Activated CD4-positive, alpha-beta T cell treated with anti-CD3 and anti-CD28 coated beads, Interleukin-2, Interleukin-6, amounts not matched to agents 100 ng/mL and 50 ng/mL, durations not matched to agents 16 hours and 8 hours (primary cell): ENCODE measurements at places on chromosomes 12 and 14.
A peak's percentile ranks its signal among the peaks of the same experiment; 100 is the strongest.

DNA sequence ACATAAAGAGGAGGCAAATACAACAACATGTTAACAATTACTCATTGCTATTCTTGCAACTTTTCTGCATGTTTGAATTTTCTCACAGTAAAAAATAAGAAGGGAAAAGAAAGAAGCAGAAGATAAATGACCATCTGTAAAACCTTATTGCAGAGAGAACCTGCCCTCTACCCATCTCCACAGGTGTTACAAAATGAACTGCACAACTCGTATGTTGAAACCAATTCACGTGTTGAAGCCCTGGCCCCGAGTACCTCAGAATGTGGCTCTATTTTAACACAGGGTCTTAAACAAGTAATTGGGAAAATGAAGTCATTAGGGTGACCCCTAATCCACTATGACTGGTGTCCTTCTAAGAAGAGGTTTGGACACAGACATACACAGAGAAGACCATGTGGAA, 39.5 kb downstream of the FOXN3 start:
- DNase-seq: no peak

- no peak for DNase-seq
Measured at GRCh38 chr14:55419663-55420062, 8.0 kb upstream of the ATG14 start.

- DNase-seq: peak; percentile 78
Measured at GRCh38 chr12:65740873-65741600, 83.2 kb upstream of the HMGA2 start.

GRCh38 chr12:110421159-110421661, 17.7 kb upstream of the ANAPC7 start:
- no peak for DNase-seq

DNA sequence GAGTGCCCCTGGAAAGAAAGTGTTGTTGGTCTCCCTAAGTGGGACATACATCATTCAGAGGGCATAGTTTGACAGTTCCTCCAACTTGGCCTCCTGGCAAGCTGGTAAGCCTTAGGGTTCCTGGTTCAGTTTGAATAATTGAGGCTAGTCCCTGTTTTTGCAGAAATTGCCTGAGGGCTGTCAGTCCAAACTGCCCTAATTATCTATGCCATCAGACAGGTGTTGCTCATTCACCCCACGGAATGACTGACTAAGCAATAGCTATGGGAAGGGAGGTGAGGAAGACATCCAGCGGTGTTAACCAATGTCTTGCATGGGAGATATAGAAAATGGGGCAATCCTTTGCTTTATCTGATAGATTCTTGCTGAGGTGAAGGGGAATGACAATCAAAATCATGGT, 37.6 kb downstream of the SPTSSA start:
- DNase-seq: no peak

GRCh38 chr12:100692502-100692901, 102.1 kb upstream of the ANO4 start:
- DNase-seq: no peak

DNA sequence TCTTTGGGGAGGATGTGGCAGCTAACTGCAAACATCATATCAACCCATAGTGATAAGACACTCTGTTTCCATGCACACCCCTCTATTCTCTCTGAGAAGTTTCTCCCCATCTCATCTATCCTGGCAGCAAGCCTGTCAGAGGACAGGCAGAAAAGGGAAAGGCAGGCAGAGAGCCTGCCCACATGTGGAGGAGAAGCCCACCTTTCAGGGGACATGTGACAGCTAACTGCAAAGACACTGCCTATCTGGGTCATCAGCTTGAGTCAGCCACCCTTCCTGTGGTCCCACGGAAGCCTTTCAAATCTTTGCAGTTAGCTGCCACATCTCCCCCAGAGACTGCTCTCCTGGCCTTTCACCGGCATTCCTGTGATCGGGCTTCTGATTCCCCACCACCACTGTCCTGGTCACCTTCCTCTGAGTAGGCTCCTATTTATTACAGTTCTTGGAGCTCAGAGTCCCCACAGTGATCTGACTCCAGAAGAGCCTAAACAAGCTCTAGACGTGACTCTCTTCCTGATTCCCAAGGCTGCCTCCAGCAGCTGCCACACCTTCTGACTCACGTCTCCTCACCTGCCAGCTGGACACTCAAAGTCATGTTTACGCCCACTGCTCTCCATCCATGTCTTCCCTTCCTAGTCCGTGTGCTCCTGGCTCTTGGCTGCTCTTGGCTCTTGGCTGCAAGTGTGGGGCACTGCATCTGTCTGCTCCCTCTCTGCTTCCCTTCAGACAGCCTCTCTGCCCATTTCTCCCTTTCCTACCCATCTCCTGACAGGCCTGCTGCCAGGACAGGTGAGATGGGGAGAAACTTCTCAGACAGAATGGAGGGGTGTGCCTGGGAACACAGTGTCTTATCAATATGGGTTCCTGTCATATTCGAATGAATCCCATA, 7.5 kb upstream of the KRT1 start:
- DNase-seq: no peak

GRCh38 chr14:89507926-89508460, 91.0 kb upstream of the FOXN3 start:
- DNase-seq: no peak

- peak; percentile 36 for DNase-seq
Measured at GRCh38 chr12:13094367-13094766, 9.1 kb downstream of the GSG1 start.

GRCh38 chr12:85448548-85449139, 168.6 kb downstream of the ALX1 start:
- DNase-seq: no peak
